Activated T-helper 9 cell treated with anti-CD3 and anti-CD28 coated beads, Interleukin-2, amount 50 U/mL, for 16 hours (primary cell): ENCODE measurements at places on chromosomes 7 and 10.

DNA sequence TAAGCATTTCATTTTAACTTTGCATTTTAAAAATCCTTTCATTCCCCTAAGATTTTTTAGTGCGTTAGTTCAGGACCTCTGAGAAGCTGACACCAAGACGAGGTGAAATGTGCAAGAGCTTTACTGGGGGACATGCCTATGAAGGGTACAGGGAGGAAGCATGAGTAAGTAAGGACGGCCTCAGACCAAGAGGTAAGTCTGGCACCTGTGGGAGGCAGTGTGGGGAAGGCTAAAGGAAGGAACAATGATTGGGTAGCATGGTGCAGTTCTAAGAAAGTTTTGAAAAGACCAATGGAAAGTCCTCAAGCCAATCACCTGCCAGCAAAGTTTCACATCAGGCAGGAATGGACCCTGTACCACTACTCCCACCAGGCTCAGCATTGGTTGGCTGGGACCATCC lies 369.2 kb downstream of the GFRA1 start:
- no peak for DNase-seq

DNA sequence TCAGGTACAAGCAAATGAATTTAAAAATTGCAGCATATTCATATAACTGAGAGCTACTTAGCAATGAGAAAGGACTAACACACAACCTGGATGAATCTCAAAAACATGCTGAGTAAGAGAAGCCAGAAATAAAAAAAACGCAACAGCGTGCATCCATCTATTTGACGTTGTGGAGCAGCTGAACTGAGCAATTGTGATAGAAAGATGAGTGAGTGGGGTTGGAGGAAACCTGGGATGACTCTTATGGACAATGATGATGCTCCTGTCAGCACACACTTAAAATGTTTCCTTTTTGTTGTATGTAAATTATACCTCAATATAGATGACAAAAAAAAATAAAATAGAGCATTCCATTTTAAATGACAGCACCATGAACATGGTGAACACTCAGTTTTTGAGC lies 36.0 kb upstream of the AKR1E2 start:
- DNase-seq, result no peak

DNA sequence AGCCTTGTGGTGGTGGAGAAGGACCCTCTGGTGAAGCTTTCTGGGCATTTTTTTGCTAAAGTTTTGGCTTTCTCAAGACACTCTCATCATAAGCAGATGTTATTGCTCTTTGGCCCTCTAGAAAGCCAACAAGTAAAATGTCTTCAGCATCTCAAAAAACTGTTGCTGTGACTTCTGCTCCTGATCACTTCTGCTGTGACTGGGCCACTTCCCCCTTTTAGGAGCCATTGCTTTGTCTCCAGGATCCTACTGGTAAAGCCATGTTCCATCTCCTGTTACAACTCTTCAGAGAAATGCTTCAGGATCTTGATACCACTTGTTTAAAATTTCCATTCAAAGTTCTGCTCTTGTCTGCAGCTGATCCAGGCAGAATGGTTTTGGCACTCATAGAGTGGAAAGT lies 10.9 kb downstream of the PARP12 start:
- no peak for DNase-seq

- DNase-seq, result no peak
Observed at GRCh38 chr10:62178568-62178967, 90.1 kb downstream of the RTKN2 start.

- DNase-seq, result no peak
Observed at GRCh38 chr7:110264288-110264687, 826.6 kb upstream of the LRRN3 start.

DNA sequence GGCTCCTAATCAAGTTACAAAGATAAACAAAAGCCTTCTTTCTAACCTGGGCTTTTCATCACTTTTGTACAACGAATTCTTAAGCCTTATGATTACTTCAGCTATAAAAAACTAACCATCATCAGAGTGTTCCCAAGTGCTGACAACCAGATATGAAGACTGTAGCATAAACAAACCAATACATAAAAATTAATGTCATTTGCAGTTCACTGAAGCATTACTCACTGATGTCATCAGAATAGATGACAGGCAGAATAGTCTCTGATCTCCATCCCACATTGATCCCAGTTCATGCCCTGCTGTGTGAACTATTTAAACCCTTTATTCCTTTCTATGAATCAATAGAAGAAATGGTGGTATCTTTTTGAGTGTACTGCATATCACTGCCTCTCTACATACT lies 84.4 kb downstream of the DNAJC1 start:
- no peak for DNase-seq

DNA sequence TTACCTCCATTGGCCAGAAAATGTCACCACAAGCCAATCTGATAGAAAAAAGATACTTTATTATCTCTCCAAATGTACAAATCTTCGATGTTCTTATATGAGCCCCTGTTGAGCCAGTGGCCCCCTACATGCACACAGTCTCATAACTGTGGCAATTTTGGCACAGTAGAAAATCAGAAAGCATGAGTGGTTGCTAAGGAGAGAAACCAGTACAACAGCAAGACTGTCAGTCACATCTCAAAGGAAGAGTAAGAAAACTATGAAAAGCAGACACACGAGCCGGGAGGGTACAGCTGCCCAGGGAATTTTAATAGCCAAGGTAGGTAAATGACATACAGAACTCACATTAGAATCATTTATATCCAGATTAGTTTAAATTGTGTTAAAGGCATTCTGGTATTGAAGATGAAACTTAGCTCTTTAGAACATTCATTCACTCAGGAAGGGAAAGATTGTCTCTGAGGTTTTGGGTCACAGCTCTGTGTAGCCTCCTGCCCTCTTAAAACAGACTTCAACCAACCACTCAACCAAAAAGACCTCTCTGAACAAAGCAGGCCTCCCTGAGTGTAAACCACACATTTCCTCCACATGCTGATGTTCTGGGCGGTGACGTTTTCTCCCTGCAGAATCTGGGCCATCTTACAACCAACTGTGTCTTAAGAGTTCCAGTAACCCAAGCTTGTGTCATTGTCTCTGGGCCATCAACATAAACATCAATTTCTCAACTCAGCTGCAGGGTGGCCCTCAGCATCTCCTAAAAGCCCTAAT lies 80.8 kb upstream of the ADAM12 start:
- DNase-seq, result no peak

DNA sequence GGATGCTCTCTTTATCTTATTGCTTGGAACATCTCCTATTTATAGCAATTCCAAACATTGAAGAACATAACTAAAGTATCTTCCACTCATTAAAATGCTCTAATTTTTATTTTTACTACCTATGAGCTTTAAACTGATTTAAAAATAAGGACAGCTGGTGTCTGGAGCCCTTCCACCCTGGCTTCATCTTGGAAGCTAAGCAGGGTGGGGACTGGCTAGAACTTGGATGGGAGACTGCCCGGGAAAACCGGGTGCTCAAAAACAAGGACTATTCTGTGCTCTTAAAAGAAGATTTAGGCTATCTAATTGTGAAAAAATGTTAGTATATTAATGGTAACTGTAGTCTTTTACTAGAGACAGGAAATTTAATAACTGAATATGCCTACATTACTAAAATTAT lies 69.2 kb downstream of the ARMC3 start:
- DNase-seq, result no peak

DNA sequence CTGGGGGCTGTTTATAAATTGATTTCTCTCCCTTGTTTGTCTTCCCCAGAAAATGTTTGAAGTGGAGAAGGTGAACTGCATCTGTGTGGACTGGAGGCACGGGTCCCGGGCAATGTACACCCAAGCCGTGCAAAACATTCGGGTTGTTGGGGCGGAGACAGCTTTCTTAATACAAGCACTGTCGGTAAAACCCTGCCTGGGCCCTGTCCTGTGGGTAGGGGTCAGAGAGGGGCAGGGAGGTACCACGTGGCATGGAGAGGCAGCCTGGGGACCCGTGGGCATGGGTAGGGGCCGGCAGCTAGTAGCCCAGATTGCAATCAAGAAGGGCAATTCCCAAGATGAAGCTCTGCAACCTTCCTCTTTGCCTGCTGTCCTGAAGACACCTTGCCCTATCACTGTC lies 6.1 kb downstream of the PNLIPRP2 start:
- DNase-seq, result no peak

DNA sequence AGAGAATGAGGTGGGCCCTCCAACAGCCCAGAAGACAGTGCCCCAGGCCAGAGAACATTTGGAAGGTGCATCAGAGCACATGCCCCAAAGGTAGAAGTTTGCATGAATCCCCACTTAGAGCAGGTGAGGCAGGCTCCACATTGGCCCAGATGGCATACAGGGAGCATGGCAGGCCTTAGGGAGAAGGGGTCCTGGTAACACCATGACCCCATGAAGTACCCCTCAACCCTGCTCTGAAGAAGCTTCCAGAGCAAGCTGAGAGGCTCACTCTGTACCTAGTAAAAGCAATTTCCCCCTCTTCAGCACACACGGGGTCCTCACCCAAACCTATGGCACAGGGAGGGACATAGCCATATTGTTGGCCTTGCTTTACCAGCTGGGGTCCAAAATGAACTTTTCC lies 162.6 kb downstream of the BUB3 start:
- no peak for DNase-seq

DNA sequence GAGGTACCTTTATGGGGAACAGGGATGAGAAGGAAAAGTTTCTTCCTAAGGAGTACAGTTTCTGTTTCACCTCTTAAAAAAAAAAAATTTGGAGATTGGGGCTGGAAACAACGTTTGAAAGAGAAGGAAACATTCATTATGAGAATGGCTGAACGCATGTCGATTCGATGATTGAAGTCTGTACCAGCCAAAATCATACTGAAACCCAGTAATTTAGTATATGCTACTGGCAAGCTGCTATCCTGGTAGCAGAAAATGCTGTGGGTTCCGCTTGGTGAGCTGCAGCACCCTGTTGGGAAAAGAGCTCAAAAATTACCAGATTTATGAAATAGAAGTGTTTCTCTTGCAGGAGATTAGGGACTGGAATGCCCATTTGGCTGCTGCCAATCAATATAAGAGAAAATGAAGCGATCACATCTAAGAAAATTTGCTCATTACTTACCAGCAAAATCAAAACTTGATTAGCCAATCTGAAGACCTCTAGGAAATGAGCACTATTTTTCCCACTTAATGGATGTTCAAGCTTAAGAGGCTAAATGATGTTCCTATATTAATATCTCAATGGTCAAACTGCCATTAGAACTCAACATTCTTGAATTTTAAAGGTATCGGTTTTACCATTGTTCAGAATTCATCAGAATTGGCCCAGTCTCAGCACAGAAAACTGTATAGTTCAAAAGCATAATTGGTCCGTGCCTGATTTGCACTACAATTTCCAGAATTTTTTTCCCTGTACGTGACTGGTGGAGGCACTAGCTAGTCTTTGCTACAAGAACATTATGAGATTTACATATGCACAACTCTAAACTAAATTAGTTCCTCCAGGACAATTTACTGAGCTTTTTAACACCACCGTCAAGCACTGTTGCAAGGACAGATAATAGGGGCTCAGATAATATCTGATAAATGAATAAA lies 1.2 kb upstream of the ITGB1 start:
- DNase-seq, result no peak

DNA sequence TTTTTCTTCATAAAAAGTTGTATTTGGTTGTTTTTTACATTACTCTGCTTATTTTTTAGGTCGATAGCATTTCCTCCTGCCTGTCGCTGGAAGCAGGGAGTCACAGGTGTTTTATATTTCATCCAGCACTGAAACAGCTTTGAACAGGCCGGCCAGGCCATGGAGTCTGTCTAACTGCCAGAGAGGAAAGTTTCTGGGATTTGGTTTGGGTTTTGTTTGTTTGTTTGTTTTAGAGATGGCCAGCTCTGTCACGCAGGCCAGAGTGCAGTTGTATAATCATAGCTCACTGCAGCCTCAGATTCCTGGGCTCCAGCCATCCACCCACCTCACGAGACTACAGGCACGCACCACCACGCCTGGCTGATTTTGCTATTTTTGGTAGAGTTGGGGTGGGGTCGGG lies 23.4 kb downstream of the PROSER2 start:
- no peak for DNase-seq

DNA sequence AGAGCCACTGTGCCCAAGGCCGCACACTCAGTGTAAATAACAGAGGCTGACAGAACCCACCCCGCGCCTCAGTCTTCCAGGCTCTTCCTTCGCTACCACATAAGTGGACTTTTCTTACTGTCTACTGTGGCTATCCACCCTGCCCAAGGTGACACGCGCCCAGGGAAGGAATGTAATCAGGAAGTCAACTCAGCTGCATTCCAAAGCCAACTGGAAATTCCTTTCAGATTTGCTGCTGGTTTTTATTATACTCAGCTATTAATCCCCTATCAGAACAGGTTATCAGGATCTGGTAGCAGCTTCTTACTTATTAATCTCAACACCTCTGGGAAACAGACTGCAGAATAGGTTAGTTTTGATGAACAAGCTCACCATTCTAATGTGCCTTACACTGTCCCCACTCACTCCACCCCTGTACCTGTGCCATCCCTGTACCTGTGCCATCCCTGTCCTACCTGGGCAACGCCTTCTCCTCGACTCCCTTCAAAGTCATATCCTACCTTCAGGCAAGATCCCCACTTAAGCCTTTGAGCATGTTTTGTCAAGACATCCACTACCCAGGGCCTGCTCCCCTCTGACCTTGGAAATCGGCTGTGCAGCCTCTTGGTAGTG lies 90.7 kb downstream of the NHLRC2 start:
- no peak for DNase-seq

GRCh38 chr7:82789883-82790609 lies 346.5 kb upstream of the CACNA2D1 start:
- no peak for DNase-seq

- DNase-seq, result no peak
Observed at GRCh38 chr7:81833401-81833800, 63.6 kb upstream of the HGF start.

GRCh38 chr10:3398825-3399646 lies 226.5 kb upstream of the PITRM1 start:
- no peak for DNase-seq
